Iris pigment epithelial cell (primary cell): ENCODE measurements at places on chromosomes 7 and 10.
A peak's percentile ranks its signal among the peaks of the same experiment; 100 is the strongest.

- DNase-seq, result no peak
Observed at GRCh38 chr7:40047661-40048060, 86.8 kb downstream of the MPLKIP start.

DNA sequence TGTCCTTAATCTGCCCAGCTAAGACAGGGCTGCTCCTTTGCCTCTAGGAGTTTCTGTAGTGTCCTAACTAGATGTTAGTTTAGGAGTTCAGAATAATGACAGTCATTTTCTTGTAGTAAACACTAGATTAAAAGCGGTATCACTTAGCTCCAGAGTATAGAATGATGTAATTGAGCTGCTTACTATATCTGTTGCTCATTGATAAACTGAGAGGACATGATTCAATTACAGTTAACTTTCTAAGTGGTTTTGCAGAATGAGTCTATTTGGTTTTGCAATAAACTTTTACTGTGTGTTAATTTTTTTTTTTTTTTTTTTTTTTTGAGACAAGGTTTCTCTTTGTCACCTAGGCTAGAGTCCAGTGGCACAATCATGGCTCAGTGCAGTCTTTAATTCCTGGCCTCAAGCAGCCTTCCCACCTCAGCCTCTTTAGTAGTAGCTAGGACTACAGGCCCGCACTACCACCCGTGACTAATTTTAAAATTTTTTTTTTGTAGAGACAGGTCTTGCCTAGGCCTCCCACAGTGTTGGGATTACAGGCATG is 1.8 kb downstream of the STMP1 start:
- peak; percentile 45 for DNase-seq

DNA sequence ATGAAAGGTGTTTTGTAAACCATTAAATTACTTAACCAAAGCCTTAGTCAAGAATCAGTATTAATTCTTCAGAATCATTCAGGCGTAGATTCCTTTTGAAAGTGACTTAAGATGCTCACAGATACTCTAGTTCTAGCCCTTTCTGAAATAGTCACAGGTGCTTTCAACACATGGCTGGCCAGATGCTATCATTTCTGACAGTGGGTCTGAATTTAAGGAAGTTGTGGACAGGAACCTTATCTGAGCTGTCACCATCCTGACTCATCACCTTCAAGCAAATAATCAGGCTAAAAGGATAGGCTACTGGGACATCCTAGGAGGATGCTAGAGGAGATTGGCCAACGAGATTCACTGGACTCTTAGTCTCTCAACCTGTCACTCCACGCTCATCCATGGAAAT is 501.5 kb downstream of the LRMDA start:
- DNase-seq, result no peak

- DNase-seq, result no peak
Observed at GRCh38 chr7:139370943-139371313, 11.2 kb downstream of the LUC7L2 start.

GRCh38 chr10:126478546-126478945 is 90.3 kb upstream of the ADAM12 start:
- DNase-seq, result no peak

- no peak for DNase-seq
Observed at GRCh38 chr10:130739757-130740145, 571.8 kb downstream of the TCERG1L start.

GRCh38 chr10:35498693-35499092 is 106.4 kb upstream of the GJD4 start:
- no peak for DNase-seq

DNA sequence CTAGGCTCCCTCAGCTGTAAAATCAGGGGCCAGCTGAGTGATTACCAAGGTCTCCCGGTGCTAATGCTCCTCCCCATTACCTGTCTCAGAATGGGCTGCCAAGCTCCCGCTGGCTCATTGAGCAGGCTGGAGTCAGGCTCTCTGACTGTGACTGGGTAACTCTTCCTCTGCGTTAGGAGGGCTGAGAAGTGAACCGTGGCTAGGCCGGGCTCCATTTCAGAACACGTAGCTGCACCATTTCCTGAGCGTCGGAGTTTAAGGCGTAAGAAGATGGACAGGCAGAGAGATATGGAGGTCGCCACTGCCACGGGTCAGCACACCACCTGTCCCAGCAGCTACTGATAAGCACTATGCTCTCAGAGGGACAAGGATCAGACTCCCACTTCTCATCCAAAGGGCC is 250.3 kb downstream of the TCERG1L start:
- no peak for DNase-seq

DNA sequence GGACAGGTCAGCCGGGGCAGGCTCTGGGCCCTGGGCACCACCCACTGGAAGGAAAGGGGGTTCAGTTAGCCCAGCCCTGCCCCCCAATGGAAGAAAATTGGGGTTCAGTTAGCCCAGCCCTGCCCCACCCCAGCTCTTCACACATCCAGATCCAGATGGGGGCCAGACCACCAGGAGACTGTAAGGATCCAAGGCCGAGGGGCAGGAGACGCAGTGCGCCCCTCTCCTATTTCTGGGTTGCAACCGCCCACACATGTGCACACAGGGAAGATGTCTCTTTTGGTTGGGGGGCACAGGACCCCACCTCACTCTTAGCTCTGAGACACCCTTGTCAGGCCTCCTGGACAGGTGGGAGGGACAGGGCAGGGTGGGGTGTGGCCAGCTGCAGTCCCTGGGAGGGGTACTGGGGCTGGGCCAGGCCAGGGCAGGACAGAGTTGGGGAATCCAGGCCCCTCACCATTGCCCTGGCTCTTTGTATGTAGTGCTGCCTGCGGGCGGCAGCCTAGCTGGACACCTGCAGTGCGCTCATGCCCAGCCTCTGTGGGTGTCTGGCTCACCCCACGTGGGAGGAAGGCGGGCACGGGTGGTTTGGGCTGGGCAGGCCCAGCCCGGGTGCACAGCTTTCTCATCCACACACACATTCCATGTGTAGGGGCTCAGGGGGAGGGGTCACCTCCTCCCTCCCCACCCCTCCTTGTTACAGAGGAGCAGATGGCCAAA is 141.2 kb downstream of the LHPP start:
- no peak for DNase-seq

- no peak for DNase-seq
Observed at GRCh38 chr10:4263601-4263921, 478.6 kb upstream of the KLF6 start.

- no peak for DNase-seq
Observed at GRCh38 chr10:6980353-6980752, 400.3 kb upstream of the PRKCQ start.

DNA sequence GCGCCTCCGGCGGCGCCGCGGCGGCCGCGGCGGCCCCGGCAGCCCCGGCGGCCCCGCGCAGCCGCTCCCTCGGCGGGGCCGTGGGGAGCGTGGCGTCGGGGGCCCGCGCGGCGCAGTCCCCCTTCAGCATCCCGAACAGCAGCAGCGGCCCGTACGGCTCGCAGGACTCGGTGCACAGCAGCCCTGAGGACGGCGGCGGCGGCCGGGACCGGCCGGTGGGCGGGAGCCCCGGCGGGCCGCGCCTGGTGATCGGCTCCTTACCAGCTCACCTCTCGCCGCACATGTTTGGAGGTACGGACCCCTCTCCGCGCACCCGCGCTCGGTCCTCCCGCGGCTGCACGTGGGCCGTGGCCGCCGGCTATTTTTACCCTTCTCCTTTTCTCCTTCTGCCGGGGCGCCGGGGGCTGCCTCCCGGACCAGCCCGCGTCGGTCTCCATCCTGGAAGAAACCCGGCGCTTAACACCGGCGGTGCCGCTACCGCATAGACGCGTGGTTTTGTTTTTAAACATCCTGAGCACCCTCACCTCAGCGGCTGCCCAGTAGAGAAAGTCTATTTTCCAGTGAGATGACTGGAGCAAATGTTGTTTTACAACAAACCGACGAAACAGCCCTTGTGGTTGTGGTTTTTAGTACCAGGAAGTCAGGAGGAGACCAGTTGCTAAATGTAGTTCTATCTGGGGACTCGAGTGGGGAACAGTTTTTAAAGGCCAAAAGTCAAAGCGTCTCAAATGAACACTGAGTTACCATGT is 1.3 kb downstream of the ZNRF2 start:
- peak; percentile 68 for DNase-seq

- DNase-seq, result peak; percentile 86
Observed at GRCh38 chr7:42502022-42502421, 265.0 kb upstream of the GLI3 start.

DNA sequence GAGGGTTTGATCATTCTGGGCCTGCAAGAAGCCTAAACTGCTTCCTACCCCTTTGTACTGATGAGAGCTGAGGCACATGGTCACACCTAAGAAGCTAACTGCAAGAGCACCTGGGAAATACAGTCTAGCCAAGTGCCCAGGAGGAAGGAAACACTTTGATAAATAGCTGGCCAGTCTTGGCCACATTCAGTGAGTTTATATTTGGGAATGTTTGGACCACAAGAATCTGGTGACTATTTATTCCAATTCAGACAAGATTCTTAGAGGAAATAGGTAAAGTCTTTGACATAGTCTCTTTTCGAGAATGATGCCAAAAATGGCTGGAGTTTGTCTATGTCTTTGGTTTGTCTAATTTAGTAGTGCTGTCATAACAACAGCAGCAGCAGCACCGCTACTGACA is 213.6 kb downstream of the KIF20B start:
- DNase-seq, result no peak

GRCh38 chr10:121405549-121405948 is 192.7 kb downstream of the FGFR2 start:
- no peak for DNase-seq

DNA sequence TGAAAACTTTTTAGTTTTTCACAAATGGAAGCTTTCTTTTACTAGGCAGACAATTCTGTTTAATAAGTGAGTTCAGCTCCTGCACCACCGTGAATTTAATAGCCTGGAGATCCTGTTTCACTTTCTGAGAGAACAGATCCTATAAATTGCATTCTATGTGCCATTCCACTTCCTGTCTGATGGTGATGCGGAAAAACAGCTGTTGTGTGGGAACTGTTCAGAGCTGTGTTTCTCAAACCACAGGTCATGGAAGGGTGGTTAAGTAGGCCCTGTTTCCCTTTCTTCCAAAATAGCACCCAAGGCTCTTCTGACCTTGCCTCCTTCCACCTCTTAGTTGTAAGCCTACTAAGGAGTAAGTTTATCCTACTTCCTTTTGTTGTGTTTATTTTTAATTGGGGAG is 97.2 kb upstream of the DKK1 start:
- DNase-seq, result peak; percentile 84

DNA sequence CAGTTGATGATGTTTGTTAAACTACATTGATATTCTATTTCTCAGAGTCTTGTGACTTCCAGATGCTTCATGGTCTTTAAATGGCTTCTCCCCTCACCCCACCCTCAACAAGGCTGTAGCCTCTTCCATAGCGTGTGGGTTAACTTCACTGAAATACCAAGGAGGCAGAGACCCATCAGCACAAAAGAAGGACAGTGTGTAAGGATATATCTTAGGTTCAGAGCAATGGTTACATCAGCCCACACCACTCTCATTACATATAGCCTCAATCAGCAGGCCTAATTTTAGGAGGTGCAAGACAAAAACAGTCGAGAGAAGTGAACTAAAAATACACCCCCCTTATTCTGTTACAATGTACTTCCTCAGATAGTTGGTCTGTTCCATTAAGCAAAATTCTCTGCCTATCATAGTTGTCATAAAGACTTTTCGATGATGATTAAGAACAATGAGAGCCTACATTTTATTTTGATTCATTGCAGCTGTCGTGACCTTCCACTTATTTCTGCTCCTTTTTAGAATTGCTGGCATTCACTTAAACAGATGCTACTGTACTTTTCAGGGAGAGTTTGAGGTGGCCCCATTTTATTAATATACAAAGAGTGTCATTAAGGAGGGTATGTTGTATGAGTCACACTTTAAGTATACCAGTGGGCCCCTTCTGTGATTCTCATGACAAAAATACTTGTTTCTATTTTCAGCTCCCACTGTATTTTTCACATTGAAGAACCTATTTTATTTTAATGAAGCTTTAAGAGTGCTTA is 52.1 kb downstream of the WIPF3 start:
- DNase-seq, result no peak

DNA sequence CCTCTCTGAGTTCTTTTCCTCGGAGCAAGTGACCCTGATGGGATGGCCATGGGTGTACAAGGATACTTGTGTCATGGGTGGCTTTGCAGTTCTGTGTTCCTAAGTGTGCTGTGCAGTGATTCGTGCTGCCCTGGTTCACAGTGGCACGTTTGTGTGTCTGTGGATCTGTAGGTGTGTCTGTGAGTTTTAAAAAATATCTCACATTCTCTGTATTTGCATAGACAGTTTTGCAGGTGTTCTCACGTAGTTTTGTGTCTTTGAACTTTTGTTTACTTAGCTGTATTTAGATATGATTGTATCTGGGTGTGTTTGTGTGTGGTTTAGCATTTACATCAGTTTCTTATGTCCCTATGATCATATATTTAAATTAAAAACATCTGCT is 3.7 kb downstream of the ZNF775 start:
- DNase-seq, result no peak

GRCh38 chr7:77208416-77208815 is 8.8 kb upstream of the FGL2 start:
- DNase-seq, result no peak

DNA sequence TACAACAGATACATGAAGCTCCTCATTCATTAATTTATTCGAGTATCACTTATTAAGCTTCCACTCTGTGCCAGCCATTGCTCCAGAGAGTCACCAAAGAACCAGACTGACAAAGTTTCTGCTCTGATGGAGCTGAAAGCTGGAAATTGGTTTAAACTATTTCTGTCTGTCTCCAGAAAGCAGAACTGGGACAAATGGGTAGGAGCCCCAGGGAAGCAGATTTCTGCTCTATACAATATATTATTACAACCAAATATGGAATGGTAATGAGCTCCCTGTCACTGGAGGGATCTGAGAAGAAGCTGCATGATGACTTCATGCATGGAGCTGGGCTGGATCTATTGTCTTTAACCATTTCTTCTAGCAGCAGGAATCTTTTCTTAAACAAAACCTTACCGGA is 165.4 kb upstream of the ADO start:
- no peak for DNase-seq

GRCh38 chr7:27031289-27032172 is 64.3 kb downstream of the HOXA1 start:
- DNase-seq, result peak; percentile 30

DNA sequence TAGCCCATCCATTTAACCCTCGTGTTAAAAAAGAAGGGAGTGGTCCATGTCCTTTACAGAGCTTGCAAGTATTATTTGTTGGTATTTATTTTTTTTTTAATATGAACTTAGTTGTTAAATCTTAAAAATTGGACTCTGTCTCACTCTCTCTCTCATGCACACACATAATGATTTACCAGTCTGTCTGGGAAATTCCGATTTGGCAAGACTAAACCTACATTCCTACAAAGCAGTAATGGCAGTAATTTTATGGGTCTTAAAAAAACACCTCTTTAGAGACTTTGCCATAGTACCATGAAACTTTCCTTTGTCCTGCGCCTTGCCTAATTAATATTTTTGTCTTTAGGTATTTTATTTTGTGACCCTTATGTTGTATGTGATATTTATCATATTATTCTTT is 239.5 kb upstream of the PPP1R3A start:
- DNase-seq, result no peak
